ENCODE measurements at places on chromosomes 3 and 15.
A peak's percentile ranks its signal among the peaks of the same experiment; 100 is the strongest.

DNA sequence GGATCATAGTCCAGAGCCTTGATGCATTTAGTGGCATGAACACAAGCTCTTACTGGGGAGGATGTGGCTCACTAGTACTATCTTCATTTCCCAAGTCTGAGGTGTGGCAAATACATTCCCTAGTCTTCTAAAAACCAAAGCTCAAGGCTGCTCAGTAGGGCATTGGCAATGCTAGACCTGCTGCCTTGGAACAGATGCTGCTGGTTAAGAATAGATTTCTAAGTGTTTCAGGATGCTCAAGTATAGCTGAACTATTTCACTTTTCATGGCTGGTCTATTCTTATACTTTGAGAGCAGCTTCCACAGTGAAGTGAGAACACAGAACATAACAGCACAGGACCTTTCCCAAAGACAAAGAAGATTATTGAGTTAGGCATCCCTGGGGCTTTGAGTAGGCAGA is 178.8 kb downstream of the CHST2 start:
- DNase-seq: no peak

GRCh38 chr15:70812827-70813364 is 41.1 kb downstream of the LARP6 start:
- no peak for DNase-seq

- DNase-seq: no peak
Measured at GRCh38 chr3:125073390-125073905, 17.7 kb upstream of the HEG1 start.

DNA sequence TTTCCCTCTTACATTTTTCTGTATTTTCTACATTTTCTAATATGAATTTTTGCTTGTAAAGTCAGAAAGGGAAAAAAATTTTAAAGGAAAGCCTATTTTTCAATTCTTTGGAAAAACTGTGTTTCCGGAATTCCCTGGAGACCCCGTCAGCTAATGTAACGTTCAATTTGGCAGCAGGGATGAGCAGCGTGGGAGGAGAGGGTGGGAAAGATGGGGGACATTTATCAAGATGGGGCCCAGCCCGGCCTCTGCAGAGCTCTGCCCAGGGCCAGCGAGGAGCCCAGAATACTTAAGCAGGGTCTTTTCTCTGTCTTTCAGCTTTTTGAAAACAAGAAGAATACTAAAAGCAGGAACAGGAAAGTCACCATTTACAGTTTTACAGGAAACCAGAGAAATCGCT is 129.0 kb downstream of the LRRK1 start:
- DNase-seq: no peak

GRCh38 chr3:45546126-45546620 is 48.4 kb upstream of the LIMD1 start:
- no peak for DNase-seq

DNA sequence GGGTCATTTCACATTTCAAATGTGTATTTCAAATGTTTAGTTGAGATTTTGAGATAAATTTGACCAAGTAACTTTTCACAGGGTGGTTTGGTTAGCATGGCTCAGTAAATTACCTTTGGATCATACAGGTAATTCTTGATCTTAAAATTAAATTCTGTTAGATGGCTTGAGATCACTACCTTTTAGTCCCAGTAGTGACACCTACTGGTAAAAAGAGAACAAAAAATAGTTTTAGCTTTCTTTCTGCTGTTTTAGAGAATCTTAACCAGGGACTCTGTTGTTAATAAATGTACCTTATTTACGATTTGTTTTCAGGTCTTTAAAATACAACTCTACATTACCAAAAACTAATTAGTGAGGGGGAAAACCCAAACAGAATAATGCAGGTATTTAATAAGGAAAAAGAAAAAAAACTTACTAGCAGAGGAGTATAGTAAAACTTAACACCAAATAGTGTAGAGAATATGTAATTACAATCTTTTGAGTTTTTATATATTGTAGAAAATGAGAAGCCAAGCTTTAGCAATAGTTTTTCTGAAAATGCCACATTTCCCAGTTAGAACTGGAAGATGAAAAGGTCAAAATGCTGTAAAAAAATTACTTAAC is 620.3 kb upstream of the AGTR1 start:
- DNase-seq: peak; percentile 33

DNA sequence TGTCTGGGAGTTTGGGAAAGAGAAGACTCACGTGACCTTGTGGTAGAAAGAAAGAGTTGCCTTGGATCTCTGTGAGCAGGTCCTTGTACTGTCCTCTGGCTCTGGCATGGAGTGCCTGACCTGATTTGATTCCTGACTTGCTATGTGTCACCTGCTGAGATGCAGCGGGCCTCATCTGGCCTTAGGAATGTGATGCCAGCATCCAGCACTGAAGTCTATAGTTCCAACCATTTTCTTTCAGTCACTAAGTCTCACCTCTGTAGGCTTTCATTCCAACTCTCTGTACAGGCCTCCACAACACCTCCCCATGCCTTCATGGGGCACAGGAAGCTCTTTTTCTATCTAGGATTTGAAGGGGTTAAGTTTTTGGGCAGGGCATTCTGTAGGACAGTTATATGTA is 12.1 kb upstream of the OXSR1 start:
- no peak for DNase-seq

- DNase-seq: peak; percentile 14
Measured at GRCh38 chr15:28273873-28274610, 47.9 kb downstream of the HERC2 start.

DNA sequence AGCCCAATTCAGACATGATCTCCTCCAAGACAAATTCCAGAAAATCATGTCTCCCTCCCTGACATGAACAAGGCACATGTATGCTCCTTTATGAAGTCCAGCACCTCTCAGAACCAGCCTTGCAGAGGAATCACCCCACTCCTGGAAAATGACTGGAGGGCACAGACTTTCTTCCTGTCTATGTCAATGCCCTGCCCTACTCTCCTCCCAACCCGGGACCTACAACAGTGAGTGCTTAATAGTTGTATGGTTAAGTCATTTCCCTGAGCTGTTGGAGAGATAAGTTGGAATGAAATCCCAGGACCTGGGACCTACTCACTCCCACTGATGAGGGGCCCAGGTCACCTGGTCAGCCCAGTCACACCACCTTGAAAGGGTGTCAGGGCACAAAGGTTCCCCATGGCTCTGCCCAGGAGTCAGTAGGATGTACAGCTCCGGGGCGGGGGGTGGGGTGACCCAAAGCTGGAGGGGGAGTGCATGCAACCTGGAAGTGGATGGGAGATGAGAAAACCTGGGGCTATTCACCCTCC is 80.1 kb upstream of the HERC1 start:
- DNase-seq: no peak

- no peak for DNase-seq
Measured at GRCh38 chr3:138899351-138899991, 47.5 kb downstream of the FOXL2 start.

DNA sequence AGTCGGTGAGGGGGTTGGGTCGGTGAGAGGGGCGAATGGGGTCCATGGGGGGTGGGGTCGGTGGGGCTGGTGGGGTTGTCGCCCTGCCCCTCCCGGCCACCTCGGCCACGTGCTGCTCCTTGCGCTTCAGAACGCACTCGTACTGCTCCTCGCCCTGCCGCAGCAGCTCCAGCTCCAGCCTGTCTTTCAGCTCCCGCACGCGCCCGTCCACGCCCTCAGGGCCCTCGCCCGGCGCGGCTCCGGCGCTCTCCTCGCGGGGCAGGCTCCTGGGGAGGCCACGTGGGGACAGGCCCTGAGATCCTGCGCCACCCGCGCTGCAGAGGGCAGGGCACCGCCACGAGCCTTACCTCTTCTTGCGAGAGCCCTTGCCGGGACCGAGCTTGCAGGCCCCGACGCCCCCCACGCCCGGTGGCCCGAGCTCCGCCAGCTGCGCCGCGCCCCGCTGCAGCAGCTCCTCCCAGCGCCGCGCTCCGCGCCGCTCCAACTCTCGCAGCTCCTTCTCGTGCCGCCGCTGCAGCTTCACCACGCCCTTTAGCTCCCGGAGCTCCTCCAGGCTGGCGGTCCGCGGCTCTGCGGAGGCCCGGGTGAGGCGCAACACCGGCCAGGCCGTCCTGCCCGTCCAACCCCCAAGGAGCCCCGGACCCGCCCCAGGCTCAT is 8.2 kb upstream of the ANKRD63 start:
- peak; percentile 71 for DNase-seq

DNA sequence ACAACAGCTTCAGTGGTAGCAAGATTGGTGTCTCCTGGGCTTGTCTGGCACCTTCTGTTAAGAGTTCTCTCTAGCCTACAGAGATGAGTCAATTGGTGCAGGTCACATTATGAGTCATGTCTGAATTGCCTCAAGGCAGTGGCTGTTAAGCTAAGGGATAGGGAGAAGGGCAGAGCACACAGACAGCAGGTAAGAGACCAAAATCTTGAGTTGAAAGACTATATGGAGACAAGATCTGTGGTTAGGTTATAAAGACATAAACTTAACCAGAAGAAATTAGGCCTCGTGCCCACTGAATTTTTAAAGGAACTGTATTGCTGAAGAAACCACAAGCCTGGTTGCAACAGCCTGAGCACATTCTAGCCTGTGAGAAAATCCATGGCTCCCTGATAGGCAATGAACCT is 19.2 kb upstream of the KPNA1 start:
- peak; percentile 87 for DNase-seq

- peak; percentile 7 for DNase-seq
Measured at GRCh38 chr3:124512881-124513609, 217.2 kb upstream of the UMPS start.

- no peak for DNase-seq
Measured at GRCh38 chr3:166110102-166110501, 272.9 kb upstream of the BCHE start.

- DNase-seq: no peak
Measured at GRCh38 chr15:72172796-72173195, 24.8 kb downstream of the GRAMD2A start.

- DNase-seq: peak; percentile 91
Measured at GRCh38 chr3:149151843-149152242, 22.4 kb downstream of the HPS3 start.

GRCh38 chr3:37739579-37740290 is 121.9 kb upstream of the CTDSPL start:
- no peak for DNase-seq

GRCh38 chr3:60841355-60841754 is 409.9 kb downstream of the FHIT start:
- DNase-seq: peak; percentile 64

- no peak for DNase-seq
Measured at GRCh38 chr3:16132928-16133327, 41.6 kb upstream of the GALNT15 start.

DNA sequence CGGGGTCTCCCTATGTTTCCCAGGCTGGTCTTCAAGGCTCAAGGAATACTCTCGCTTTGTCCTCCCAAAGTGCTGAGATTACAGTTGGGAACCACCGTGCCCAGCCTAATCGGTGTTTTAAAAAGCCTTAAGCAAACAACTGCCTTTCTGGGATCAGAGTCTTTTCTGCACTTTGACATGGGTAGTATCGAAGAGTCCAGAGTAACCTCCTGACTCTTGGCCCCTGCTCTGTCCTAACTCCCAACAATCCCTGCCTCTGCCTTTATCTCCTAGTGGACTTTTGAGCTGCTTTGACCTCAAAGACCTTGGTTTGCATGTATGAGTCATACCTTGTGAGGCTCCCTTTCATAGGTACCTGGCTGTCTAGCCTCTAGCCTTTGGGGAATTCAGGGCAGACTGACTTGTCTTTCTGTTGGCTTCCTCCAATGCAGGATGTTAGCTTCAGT is 21.0 kb upstream of the HACD2 start:
- peak; percentile 32 for DNase-seq

Data from mesenchymal stem cell (in vitro differentiated cells and primary cell).